ENCODE measurements at places on chromosomes 1 and 21.

DNA sequence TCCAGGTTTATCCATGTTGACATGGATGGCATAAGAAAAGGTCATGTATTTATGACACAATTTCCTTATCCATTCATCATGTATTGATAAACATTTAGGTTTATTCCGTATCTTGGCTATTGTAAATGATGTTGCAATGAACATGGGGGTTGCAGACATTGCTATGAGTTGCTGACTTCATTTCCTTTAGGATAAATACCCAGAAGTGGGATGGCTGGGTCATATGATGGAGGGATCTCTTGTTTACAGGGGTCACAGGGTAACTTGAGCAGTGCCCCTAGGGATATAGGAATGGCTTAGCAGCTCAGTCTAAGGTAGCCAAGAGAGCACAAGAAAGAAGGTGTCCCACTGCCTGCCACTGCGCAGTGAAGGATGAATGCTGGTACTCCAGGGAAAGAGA, 229.6 kb upstream of the COA6 start:
- no peak for DNase-seq

GRCh38 chr1:93681101-93681988, at the start of gene BCAR3:
TSS of gene BCAR3 (minus strand) at chr1:93681837. CDS start at chr1:93674930, 6,907 bp downstream.
- DNase-seq: peak; percentile 85

- DNase-seq: no peak
Observed at GRCh38 chr1:21537932-21538630, 28.9 kb downstream of the ALPL start.

DNA sequence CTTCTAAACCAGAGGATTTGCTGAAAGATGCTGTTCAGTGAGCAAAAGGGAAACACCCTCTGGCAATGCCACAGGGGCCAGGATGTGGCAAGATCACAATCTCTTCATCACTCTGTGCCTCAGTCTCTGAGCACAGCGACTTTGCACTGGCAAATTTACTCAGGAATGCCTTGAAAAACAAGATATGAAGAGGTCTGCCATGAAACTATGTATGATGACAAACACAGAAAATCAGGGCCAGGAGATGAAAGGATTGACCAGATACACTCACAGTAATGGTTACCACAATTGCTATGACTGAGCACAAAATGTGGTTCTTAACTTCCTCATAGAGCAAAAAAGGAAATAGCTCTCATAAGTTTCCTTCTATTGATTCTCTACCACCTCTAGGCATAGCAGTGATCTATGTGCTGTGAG, 5.8 kb downstream of the TTC13 start:
- no peak for DNase-seq

GRCh38 chr1:9129266-9130041, 552 bp upstream of the GPR157 start:
- DNase-seq: peak; percentile 94

DNA sequence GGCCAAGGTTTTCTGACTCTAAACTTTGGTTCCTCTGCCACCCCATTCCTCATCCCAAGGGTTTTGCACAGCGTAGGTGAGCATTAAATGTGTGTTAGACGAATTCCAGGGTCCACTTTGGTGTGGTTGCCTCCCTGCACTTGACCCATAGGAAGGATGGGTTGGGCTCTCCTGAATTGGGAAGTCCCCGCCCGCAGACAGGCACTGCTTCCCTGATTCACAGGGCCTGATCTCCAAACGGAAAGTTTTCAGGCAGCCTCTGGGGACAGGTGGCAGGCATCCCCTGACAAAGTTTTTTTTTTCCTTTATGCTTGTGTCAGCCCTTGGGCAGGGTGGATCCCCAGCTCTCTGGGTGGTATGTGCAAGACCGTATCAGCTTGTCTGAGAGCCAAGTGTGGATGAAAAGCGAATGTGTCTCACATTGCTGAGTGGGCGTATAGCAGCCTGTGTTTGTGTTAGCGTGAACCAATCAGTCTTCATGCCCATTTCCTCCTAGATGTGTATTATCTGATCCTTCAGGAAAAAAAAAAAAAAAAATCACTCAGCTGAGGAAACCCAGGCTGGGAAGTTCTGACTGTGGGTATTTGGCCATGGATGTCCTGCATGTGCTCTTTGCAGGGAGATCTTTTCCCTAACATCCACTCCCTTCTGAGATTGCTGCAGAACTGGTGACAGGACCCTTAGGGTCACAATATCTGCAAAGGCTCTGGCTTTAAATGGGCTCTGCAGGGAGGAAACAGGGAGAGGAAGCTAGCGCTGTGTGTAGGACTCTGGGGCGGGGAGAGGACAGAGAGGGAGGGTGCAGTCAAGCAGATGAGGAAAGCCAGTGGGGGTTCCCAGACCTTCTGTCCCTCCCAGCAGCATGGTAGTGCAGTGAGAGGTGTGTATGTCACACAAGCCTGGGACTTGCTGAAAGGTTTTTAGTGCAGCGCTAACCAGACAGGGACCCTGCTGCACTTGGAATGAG, 42.2 kb upstream of the TRABD2B start:
- DNase-seq: no peak

DNA sequence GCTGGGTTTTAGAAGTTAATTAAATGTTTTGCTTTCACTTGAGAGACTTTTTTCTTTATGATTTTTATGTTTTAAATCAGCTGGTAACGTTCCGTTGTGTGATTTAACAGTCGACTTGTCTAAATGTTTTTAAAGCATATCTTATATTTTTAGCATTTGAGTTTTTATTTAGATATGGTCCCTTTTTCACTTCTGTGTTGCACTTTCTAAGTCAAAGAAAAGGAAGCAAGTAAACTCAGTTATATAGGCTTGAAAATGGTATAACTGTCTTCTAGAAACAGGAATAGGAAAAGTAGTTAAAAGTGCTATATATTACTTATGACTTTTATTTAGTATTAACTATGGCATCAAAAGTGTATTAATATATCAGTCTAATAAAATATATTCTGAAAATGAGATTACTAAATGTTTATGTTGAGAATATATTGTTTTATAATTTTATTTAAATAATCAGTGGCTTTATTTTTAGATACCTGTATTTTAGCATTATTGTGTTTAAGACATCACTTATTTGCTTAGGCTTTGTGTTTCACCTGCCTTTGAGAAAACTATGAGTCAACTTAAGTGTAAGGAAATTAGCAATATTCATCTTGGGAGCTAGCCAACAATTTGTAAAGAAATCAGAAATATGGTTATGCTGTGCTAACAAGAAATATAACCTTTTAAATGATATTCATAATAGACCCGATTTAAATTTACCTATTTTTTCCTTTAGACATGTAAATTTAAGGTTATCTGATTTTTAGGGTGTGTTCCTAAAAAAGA, 60.5 kb downstream of the RABGAP1L start:
- DNase-seq: no peak

- DNase-seq: peak; percentile 98
Observed at GRCh38 chr1:153626904-153627714, at the start of gene S100A13. TSS of gene S100A13 (minus strand) at chr1:153627505. CDS start at chr1:153626472, 1,033 bp downstream.

DNA sequence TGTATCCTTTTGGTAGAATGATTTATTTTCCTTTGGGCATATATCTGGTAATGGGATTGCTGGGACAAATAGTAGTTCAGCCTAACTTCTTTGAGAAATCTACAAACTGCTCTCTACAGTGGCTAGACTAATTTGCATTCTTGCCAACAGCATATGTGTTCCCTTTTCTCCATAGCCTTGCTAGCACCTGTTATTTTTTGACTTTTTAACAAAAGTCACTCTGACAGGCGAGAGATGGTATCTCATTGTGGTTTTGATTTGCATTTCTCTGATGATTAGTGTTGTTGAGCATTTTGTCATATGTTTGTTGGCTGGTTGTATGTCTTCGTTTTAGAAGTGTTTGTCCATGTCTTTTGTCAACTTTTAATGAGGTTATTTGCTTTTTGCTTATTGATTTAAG, 99.8 kb downstream of the UCK2 start:
- DNase-seq: no peak

DNA sequence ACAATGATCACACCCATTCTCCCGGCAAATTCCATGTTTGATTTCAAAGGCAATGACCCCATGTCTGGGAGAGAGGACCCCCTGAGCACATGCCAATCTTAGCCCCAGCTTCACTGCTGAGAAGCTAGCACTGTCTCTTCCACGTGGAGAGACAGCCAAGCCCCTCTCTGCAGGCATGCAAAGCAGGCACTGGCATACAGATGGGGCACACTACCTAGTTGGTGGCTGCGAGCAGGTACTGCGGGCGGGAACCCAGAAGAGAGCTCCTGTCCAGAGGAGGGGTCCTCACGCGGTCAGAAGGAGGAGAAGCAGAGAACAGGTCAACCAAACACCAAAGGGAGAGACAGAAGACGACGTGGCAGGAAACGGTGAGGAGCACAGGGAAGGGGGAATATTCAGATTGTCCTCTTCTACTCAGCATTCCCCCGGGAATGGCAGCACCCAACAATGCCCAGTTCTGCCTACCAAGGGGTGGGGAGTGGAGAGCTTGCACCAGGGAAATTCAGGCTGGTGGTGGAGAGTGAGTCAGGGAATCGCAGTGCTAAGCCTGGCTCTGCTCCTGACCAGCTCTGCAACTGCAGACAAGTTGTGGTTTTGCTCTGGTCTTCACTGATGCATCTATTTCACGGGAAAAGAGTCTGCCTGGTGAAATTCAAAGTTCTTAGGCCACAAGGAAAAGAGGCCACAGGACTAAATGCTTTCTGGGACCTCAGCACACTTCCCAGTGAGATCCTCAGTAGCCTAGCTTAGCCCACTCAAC, 48.1 kb upstream of the GOLT1A start:
- no peak for DNase-seq

GRCh38 chr1:203557390-203557789, 63.4 kb downstream of the OPTC start:
- DNase-seq: no peak

GRCh38 chr1:105260001-105260400, 1510.3 kb downstream of the AMY1C start:
- no peak for DNase-seq

GRCh38 chr1:160096274-160097116, 1.9 kb downstream of the IGSF8 start:
- DNase-seq: no peak

- no peak for DNase-seq
Observed at GRCh38 chr1:205748403-205749233, 1.4 kb downstream of the NUCKS1 start.

- DNase-seq: no peak
Observed at GRCh38 chr1:42319871-42320484, 15.1 kb downstream of the FOXJ3 start.

DNA sequence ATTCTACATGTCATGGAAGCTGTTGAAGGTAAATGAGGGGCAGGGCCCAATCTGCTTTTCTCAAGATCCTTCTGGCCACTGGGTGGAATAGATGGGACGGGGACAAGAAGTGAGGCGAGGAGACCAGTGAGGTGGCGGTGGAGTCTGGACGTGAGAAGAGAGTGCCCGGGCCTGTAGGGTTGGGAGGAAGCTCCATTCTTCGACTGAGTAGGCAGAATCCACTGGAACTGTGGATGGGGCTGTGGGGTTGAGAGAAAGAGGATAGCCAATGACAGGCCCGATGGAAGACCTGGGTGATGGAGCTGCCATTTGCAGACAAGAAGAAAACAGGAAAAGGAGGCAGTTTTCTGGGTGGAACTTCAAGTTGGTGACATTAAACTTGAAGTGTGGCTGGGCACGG, 10.3 kb downstream of the SLC1A7 start:
- DNase-seq: no peak

DNA sequence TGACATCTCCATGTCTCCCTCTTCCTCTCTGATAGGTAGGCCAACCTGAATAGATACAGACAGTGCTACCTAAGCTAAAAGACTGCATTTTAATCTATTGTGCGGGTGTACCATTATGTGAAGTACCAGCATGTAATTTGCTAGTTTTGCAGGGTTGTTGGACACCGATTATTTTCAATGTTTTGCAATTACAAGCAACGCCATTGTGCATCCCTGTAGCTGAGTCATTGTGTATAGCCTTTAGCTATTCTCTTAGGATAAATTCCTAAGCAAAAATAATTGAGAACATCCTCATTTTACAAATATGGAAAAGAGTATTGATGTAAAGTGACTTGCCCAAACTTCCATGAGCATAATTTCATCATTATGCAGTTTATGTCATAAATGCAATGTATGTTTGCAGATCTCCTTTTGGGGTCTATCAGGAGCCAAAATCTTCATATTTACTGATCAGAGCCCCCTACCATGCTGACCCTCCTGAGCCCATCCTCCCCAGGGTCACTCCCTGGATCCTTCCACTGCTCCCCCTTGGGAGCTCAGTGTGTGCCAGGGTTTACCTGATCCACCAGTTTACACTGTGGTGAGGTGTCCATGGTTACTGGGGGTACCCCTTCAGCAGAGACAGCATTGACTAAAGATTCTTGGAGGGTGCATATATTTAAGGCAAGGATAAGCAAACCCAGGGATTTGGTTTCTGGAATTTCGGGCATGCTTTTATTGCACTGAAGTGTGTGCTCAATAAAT, 80.6 kb downstream of the CCDC185 start:
- no peak for DNase-seq

DNA sequence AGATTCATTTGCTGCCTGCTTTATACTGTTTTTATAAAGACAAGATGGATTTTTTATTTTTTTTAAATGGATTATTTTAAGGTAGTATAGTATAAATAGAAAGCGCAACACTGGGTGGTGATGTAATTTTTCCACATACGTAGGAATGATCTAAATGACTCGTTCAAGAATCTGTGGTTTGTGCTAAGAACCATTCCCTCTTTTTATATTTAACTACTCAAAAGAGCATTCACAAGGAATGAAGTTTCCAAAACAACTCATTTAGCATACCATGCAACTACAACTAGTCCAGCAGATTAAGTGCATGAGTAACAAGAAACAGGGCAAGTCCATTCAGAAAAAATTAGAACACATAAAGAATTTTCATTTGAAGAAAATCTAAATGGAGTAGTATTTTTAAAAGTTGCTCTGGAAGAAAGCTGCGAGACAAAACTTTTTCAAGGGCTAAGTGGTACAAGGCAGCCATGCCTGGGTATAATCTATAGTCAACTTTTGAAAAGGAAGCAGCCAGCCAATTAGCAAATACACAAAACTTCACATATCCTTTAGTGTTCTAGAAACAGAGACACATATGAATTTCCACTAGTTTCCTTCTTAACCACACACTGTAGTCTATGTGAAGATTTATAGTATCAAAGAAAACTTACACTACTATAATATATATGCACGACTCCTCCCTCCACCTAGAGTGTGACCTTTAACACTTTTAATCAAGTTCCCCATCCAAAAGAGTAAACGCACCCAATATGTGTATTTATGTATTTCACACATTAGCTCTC, 23.4 kb downstream of the GTF2B start:
- no peak for DNase-seq

- DNase-seq: no peak
Observed at GRCh38 chr1:54678776-54679643, 36.7 kb upstream of the TTC4 start.

DNA sequence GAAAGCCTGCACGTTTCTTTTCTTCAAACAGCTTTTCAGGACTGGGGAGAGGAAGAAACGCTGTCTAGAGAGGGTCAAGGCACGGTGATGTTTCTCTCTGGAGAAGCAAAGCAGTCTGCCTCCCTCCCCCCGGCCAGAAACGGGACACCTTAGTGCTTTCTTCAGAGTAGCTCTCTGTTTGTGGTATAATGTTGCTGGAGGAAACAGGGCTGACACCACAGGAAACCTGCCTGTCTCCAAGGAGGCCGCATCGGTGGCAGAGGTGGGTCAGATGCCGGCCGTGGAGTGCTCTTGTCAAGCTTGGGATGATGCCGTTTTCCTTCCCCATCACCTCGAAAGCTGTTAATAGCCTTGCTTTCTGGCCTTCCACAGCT, 139.4 kb downstream of the DHRS3 start:
- no peak for DNase-seq
